ENCODE measurements at places on chromosomes 11 and 22.
A peak's percentile ranks its signal among the peaks of the same experiment; 100 is the strongest.

- DNase-seq = no peak
Observed at GRCh38 chr22:44448271-44448830, 49.7 kb downstream of the RTL6 start.

GRCh38 chr11:75893251-75893650 lies 78.2 kb downstream of the UVRAG start:
- no peak for DNase-seq

DNA sequence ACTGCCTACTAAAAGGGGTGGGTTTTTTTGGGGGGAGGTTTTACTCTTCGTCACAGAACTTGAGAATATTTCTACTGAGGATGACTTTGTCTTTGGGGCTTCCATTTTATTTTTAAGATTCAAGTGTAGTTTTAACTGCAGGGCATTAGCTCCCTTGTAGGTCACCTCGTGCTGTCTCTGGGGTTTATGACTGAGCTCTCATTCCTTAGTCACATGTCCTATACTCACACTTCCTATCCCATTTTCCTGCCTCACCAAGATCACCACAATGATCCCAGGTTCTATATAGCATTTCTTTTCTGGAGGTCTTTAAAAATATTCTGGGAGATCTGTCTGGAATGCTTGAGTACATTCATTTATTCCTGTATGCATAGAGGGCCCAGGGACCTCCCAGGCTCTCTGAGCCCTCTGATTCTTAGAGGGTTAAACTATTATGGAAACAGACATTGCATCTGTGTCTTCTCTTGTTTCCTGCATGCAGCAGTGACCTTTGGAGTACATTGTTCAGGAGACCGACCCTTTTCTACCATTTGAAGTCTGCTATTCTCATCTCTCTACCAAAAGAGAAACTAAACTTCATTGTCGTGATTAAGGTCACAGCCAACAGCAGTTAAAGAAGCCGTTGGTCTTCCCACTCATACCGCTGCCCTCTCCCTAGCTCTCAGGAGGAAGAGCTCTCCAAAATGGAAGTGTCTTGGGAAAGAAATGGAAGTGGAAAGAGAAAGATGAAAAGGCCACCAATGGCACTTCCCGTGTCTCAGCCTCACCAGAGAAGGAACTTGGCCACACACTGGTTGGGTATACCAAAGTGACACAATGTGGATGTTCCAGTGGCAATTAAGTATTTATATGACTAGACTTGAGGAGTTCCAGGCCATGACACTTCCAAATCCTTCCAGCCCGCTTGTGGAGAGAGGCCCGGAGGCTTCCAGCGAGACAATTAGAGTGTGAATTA lies 77.5 kb downstream of the ZBTB16 start:
- DNase-seq = no peak

DNA sequence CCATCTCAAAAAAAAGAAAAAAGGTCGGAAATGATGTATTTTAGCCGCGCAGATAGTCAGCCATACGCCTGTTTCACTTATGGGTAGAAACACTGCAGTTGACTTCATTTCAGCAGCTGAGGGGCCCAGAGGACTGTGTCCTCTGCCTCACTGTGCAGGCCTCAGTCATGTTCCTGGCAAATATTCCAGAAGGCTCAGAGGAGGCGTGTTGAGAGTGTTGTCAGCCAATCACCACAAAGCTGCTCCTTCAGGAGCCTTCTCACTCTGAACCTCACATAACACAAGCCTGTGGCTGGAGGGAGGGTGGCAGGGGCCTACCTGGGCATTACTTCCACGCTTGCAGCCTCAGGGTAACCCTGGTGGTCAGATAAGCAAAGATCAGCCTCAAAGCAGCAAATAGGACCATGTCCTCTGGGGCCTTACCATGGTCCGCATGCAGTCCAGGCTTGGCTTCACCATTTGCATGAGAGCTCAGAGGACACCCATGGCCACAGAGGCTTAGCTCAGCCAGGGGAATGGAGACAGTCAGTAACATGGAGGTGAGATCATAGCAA lies 17.3 kb upstream of the TREH start:
- DNase-seq = no peak

DNA sequence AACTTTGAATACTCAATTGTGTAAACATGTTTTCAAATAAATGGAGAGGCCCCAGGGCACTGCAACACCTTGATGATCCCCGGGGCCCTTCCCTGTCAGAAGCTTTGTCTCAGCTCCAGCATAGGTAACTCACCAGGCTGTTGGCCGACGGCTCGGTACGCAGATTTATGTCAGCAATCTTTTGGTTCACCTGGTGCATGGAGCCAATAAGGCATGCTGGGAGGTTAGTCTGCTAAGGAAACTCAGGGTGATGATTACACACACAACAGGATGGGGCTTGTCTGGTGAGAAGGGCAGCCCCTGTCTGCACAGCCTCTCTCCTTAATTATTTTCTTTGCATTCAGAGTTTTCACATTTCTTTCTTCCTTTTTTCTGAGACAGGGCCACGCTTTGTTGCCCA lies 10.8 kb downstream of the FAM227A start:
- no peak for DNase-seq

DNA sequence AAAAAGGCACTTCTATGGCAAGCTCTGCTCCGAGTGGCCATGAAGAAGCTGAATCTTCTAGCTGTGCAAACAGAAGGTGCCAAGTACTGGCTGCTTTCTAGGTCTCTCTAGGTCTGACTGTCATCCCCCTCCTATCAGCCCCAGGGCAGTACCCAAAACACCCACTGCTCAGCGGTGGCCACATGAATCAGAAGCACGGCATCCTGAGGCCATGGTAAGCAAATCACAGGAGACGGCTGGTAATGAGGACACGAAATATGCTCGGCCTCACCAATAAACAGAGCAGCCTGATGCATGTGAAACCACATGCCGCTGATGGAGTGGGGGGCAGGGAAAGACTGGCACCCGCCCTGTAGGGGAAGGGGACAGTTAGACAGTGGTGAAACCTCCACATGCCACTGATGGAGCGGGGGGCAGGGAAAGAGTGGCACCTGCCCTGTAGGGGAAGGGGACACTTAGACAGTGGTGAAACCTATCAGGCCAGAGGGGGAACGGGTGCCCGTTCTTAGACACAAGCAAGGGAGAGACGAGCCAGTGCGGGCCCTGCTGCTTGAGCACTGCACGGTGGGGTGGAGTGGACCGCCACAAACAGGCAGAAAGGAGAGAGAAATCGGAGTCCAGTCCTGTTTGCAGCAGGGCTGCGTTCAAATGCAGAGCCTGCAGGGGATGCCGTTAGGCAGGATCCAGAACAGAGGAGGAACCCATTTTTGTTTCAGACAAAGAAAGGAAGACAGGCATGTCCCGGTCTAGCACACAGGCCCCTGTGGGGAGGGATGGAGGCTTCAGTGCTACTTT lies 29.9 kb upstream of the MOB2 start:
- no peak for DNase-seq

GRCh38 chr11:115724666-115725065 lies 220.5 kb upstream of the CADM1 start:
- DNase-seq = no peak

DNA sequence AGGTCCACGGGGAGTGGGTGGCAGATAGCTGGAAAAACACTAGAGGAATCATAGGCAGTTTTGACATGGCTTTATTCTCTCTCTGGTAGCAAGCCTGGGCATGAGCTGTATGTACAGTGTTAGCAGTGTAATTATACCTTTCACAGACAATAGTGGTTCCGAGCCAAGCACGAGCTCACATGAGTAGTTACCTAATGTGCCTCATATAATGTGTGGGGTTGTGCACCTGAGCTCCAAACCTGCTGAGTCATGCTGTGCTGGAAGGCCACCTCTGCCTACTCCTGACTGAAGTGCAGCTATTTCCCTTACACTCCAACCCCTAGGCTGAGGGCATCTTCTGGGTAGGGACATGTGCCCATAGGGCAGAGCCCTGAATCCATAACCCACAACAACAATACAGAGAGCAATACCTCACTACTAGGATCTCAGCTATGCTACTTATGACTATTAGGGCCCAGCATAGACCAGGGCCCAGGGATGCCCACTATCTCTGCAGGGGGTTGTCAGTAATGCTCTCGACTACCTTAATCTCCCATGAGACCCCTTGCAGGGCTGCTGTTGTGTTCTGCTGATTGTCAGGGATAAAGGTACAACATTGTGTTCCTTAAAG lies 432.1 kb downstream of the DYNC2H1 start:
- DNase-seq = peak; percentile 72

DNA sequence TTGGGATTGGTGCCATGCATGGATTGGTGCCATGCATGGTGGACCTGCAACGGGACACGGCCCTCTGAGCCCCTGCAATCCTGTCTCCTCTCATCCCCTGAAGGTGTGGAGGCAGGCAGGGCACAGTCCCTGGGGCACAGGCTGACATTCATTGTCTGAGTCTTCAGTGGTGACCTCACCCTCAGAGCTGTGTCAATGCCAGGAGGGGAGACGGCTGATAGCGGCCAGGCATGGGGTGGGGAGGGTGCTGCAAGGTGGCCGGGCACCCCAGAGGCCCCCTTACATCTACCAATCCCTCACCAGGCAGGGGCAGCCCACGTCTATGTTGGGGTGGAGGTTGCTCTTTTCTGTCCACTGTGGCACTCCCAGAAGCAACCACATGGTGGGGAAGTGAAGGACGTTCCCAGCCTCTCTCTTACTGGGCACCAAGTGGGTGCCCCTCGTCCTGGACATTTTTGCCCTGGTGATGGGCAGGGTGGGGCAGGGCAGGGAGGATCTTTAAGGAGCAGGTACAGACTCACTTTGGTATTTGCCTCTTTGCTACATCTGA lies 47.6 kb downstream of the NECTIN1 start:
- no peak for DNase-seq

- DNase-seq = peak; percentile 65
Observed at GRCh38 chr22:24230911-24231656, 13.8 kb downstream of the GGT5 start.

- no peak for DNase-seq
Observed at GRCh38 chr22:30968015-30968923, at the start of gene MORC2. TSS of gene MORC2 (minus strand) at chr22:30968774. CDS start at chr22:30967889, 885 bp downstream.

DNA sequence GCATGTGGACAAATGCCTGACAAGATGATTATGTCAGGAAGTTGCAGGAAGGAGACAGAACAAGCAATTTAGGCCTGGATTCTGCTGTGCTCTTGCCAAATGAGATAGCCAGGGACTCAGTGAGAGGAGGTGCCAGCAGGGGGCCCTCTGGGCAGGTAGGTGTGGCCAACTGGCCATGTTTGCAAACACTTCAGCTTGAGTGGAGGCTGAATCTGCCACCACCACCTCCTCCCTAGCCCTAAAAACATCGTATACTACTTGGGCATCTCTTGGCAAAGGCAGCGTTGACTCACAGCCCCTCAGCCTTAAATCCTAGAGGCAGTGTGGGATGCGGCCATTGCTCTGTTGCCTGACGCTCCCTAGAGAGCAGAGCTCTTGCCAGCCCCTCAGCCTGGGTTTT lies 95.1 kb upstream of the PLET1 start:
- no peak for DNase-seq

DNA sequence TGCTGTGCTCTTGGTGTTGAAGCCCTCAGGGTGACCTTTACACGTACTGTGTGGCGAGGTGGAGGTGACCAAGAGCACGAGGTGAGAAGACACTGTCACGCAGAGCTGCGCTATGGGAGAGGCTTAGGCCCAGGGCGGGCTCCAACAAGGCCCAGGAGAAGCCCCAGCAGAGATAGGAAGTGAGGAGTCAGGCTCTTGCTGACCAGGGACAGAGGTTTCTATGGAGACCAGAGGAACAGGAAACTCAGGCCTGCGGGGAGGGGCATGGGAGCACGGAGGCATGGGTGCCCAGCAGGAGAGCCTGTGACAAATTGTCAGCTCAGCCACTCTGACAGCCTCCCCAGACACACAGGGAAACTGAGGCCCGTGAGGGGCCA lies 15.8 kb downstream of the DGKZ start:
- DNase-seq = no peak

DNA sequence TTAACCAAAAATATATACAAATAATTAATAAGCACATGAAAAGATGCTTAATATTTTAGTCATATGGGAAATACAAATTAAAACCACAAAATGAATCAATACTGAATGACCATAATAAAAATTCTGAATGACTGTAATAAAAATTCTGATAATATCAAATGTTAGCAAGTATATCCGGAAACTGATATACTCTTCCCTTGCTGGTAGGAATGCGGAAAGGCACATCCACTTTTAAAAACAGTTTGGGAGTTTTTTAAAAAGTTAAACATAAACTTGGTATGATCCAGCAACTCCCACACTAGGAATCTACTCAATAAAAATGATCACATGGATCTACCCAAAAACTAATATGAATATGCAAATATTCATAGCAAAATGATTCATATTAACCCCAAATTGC lies 30.8 kb upstream of the GRIA4 start:
- no peak for DNase-seq

GRCh38 chr11:110431051-110431672 lies 1.4 kb downstream of the FDX1 start:
- DNase-seq = no peak

GRCh38 chr11:1846453-1846932 lies 6.4 kb upstream of the LSP1 start:
- no peak for DNase-seq

- no peak for DNase-seq
Observed at GRCh38 chr11:128806506-128807261, 60.4 kb downstream of the KCNJ1 start.

DNA sequence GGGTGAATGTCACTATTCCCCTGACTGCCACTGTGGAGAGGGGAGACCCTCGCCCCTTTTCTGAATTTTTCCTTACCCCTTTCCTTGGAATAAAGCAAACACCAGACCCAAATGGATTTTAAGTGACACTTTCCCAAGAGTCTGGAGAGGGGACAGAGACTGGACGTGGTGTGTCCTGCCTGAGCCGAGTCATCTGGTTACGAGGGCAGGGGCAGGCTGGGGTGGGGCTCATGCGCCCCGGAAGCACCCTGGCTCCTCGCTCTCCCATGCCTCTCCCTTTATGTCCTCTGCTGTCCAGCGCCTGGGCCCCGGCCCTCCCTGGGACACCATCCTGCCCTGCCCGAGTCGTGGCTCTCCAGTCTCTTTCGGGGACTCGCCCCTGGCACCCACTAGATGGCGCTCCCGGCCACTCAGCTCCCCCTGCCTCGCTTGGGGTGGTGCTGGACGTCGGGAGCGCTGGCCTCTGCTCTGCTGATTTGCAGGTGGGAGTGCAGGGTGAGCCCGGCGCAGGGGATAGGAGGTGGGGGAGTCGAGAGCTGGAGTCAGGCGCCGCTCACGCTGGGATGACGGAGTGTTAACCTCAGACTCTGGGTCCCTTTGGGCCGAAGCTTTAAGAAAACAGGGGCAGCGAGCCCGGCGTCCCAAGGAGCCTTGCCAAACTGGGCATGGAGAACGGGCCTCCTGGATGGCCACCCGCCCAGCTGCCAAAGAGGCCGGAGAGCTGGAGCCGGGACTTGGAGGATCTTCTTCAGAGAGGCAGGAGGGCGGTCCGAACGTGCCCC lies 89.8 kb downstream of the RPS6KA4 start:
- peak; percentile 80 for DNase-seq

- DNase-seq = no peak
Observed at GRCh38 chr11:28536504-28537267, 428.5 kb downstream of the METTL15 start.

- DNase-seq = no peak
Observed at GRCh38 chr22:37979782-37980181, 4.6 kb downstream of the SOX10 start.

GRCh38 chr11:369336-370018 lies at the start of gene B4GALNT4:
TSS of gene B4GALNT4 (plus strand) at chr11:369499. CDS start at chr11:369804, 305 bp downstream.
- no peak for DNase-seq

GRCh38 chr11:3824714-3825472 lies 15.9 kb downstream of the RHOG start:
- peak; percentile 83 for DNase-seq
